Muscle of leg (tissue), 16 donors: ENCODE measurements at places on chromosomes 7 and 10.
A peak's percentile ranks its signal among the peaks of the same experiment; 100 is the strongest.

DNA sequence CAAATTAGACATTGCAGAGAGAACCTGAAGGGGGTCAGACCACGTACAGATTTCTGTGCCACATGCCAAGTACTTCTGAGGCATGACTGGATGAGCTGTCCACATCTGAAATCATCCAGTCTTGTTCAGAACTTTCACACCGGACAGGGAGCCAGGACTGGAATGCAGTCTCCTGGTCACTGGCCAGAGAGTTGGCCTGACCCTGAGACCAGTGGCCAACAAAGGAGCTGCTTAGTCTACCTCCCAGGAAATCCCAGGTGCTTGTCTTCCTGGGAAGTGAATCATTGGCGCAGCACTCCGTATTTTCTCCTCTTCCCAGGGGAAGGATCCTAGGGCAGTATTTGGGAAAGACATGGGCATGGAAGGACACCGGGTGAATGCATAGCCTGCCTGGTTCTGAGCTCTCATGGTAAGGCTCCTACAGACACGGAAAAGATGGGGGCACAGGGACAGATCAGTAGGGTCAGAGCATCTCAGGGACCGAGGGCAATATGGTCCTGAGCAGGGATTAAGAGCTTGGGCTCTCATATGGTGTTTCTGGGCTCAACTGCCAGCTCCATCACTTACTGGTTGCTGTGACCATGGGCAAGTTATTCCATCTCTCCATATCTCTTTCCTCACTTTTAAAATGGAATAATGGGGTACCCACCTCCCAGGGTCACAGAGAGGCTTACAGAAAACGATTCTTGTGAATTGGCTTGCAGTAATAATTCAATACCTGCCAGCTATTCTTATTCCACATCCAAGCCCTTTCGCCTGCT lies 1.3 kb upstream of the SCD start:
- DNase-seq: no peak

GRCh38 chr10:72243822-72244437 lies 27.9 kb upstream of the ASCC1 start:
- peak; percentile 91 for DNase-seq

- peak; percentile 43 for DNase-seq
These were observed 27.2 kb downstream of the CCM2 start for GRCh38 chr7:45026984-45027773.

- DNase-seq: peak; percentile 57
These were observed 26.6 kb upstream of the FAM20C start for GRCh38 chr7:165661-166337.

GRCh38 chr7:16479591-16479990 lies 14.1 kb upstream of the SOSTDC1 start:
- DNase-seq: no peak

DNA sequence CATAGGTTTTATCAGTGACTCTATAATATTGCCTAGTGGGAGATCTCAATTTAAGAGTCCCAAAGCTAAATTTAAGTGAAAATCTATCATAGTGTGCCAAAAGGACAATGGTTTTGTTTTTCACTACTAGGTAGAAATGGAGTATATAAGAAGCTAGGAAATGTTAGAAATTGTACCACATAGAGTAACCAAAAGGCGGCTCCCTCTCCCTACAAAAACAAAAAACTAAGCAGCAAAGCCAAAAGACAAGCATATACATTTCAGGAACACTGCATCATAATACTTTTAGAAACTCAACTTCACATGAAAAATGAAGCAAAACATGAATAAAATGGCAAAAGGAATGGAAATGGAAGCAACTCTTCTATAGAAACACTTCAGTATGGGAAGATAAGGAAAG lies 271.6 kb downstream of the CACNA2D1 start:
- no peak for DNase-seq
